BE2C (cell line): ENCODE measurements at places on chromosomes 4 and X.

DNA sequence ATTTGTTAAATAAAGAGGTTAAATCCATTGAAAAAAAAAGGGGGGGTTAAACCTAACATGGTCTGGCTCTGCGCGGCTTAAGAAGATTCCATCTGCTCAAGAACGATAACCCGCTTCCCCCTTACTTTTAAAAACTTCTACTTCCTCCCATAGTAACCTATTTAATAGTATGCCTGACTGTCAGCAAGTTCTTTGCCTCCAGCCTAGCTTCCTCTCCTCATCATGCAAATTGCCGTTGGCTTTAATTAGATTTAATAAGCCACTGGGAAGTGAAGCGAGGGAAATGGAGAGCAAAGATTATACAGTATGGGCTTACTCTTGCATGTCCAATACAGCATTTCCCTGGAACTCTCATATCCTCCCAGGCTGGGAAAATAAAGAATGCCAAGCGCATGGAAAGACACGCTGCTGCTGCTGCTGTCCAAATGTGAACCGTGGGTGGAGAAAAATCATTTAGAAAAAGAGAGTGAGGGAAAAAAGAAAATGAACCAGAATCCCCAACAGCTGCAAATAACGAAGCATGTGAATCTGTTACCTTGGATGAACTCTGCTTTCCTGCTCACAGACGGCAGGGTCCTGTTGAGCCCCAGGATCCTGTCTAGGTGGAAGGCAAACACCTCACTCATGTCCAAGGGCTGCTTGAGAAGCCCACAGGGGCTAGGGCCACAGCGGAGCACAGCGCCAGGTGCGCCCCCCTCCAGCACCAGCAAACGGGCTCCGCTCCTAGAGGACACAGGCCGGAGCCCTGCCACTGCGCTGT is 2.7 kb downstream of the GASK1B start:
- peak; percentile 7 for DNase-seq

- DNase-seq = peak; percentile 40
These were observed 14.1 kb downstream of the GRK4 start for GRCh38 chr4:2977211-2978088.

DNA sequence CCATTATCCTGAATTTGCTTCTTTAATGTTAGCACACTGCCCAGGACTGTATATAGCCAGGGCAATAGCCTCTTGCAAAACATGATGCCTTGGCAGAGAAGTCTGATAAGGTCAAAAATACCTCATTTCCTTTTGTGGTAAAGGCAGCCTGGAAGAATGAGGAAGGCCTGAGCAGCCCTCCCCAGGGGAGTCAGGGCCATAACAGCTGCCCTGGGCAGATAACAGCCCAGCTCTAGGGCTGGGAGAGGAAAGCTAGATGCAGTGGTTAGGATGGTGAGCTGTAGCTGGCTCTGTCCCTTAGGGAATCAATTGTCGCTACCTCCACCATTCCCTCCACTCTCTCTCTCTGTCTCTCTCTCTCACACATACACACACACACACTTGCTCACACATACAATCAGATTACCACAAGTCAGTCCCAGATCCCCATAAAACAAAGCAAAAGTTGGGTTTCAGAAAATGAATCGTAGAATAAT is 29.2 kb downstream of the EFHC2 start:
- peak; percentile 82 for DNase-seq

GRCh38 chr4:60790608-60791007 is 409.5 kb upstream of the ADGRL3 start:
- no peak for DNase-seq

GRCh38 chr4:38162240-38162784 is 202.1 kb downstream of the PTTG2 start:
- DNase-seq = no peak

GRCh38 chr4:72312032-72312650 is 256.9 kb downstream of the ADAMTS3 start:
- DNase-seq = peak; percentile 40

DNA sequence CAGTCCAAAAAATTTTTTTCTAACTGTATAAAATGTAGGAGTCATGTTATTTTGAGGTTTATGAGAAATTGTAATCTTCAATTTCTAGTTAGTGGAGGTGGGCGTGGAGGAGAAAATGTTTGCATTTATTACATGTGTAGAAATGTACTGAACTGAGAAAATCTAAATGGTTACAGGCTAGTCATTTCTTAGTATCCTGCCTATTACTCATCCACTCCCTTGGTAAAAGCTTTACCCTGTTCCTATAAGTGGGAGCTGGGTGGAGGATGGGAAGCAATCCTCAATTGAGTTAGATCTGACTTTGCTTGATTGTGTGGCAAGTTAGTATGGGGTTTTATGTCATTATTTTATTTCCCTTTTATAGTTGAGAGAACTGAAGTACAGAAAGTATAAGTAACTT is 73.8 kb downstream of the POLA1 start:
- no peak for DNase-seq

GRCh38 chr4:168587411-168588125 is 90.7 kb downstream of the PALLD start:
- no peak for DNase-seq

GRCh38 chr4:92303621-92304027 is at the start of gene GRID2:
Gene GRID2, plus strand, starts transcription at chr4:92303966.
- peak; percentile 8 for DNase-seq

DNA sequence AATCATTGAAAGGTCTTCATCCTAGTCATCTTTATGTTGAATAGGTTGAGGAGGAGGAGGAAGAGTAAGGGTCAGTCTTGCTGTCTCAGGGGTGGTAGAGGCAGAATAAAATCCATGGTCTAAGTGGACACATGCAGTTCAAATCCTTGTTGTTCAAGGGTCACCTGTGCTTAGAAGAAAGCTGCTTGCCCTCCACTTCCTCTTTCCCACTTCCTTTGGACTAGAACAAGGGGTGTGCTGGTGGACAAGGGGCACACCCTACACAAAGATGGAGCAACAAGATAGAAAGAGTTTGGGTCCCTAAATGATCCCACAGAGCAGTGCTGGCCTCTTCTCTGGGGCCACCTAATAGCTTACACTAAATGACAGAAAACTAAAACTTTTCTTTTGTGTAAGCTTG is 47.9 kb downstream of the HSD17B13 start:
- DNase-seq = no peak

- DNase-seq = no peak
These were observed 53.0 kb downstream of the C4orf50 start for GRCh38 chr4:5965225-5965624.

DNA sequence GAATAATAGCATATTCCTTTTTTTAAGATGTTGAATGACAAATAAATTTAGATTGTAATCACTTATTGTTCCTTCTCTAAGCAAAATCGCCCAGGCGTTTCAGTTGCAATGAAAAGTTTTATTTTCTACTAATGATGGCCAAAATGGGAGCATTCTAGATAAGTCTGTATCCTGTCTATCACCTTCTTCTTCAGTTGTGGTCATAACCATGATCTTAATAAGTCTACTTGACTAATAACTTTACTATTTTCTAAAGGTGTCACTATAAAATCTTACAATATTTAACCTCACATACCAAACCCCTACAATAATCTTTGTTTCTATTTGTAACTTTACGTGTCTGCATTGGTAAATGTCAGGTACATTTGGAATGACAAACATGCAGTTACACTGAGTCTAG is 723.7 kb upstream of the MAGEB2 start:
- DNase-seq = no peak

DNA sequence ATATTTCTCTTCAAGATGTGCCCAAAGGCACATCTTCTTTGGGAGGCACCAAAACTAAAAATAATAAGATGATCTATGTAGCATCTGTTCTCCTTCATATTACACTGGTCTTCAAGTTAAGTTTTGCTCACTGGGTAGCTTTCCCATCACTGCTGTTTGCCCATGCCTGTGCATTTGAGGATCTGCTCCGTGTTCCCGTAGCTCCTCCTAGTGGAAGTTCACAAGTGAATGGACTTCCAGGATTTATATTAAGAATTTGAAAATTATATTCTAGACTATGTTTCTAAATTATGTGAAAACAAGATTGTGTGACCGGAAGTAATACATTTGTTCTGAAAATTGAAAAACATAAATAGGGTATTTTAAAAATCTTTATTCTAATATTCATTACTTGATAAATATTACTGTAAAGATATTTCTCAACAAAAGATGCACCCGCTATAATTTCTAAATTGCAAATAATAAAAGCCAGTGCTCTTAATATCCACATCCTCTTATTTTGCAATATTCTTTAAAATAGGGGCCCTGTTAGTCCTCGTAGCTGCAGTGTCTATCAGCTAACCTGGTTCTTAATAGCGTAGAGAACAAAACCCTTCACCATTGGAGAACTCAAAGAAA is 147.7 kb downstream of the RBM46 start:
- DNase-seq = peak; percentile 52

GRCh38 chr4:118758293-118758692 is 73.1 kb downstream of the METTL14 start:
- DNase-seq = no peak

DNA sequence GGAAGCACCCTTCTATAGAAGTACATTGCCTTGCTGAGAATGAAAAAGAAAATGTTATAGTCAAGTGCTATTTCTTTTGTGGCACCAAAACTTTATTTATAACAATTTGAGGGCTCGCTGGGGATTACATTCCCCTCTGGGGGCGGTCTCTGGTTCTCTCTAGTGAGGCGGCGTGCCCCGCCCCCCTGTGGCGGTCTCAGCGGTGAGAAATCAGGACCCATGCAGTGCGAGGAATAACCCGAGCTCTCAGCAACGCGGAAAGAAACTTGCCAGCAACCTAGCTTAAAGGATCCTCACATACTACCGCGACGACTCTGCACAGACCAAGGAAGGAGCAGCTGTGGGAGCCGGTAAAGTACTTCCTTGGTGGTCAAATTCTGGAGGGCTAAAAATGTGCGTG is 83.4 kb upstream of the SHISA3 start:
- no peak for DNase-seq

DNA sequence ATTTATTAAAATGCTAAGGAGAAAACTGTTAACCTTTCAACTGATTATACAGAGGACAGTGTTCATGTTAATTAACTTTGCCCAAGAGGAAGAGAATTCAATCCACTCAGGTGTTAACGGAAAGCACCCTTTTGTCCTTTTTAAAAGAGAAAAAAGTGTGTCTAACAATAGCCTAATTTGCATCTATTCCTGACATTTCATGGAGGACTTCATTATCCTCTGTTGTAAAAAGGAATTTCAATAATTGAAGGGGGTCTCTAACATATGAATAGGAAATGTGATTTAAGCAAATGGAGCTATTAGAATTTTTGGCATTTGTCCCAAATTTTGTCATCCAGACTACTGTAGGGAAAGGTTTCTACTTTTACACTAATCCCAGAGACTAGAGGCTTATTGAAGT is 44.6 kb upstream of the GC start:
- no peak for DNase-seq

DNA sequence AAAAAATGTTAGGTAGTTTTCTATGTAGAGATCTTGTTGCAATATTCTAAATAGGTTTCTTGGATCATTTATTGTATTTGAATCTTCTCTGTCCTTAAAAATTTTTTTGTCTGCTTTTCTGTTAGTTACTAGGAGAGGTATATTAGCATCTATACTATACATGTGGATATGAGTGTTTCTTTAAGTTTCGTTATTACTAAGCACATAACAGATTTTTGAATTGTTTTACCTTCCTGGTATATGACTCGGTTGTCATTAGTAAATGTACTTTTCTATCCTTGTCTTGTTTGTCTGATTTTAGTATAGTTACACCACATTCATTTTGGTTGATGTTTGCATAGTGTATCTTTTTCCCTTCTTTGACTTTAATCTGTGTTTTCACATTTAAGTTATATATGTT is 20.2 kb downstream of the PYURF start:
- DNase-seq = no peak

DNA sequence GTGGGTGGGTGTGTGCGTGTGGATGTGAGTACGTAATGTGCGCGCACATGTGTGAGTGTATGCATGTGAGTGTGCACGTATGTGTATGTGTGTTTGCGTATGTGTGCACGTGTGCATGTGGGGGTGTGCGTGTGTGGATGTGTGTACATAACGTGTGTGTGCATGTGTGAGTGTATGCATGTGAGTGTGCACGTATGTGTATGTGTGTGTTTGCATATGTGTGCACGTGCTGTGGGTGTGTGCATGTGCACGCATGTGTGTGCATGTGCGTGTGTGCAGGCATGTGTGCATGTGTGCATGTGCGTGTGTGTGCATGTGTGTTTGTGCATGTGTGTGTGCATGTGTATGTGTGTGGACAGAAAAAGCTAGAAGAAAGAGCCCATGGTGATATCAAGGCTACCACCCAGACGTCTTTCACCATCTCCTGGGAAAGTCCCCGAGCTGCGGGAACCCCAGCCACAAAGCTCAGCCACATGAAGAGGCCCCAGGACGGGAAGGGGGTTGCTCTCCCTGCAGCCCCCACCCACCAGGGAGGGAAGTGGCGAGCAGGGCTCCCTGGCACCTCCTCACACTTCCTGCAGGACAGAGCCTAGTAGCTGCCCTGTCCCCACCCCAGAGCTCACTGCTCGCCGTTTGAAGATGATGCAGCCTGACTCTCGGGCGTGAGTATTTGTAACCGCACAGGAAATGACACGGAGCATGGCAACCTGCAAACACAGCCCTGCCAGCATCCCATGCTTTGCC is 108.3 kb downstream of the DCTD start:
- DNase-seq = no peak

GRCh38 chrX:96861218-96861617 is 22.5 kb upstream of the RPA4 start:
- DNase-seq = no peak

DNA sequence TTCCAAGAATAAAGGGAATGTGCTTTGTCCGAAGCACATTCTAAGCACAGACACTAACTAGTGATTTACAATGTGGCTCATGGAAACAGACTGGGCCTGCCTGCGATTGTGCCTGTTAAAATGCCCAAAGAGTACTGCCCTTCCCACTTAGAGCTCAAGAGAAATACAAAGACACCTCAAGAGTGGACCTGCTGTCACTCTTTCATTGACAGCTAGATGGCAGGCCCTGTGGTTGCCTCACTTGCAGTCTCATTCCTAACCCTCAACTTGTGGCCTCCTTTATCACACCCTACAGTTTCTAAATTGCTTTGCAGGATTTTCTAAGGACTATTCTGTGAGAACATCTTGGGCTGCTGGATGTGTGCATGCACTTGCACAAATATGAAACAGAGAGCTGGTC is 331.0 kb upstream of the EMCN start:
- no peak for DNase-seq

GRCh38 chr4:19925516-19925915 is 326.2 kb upstream of the SLIT2 start:
- no peak for DNase-seq

DNA sequence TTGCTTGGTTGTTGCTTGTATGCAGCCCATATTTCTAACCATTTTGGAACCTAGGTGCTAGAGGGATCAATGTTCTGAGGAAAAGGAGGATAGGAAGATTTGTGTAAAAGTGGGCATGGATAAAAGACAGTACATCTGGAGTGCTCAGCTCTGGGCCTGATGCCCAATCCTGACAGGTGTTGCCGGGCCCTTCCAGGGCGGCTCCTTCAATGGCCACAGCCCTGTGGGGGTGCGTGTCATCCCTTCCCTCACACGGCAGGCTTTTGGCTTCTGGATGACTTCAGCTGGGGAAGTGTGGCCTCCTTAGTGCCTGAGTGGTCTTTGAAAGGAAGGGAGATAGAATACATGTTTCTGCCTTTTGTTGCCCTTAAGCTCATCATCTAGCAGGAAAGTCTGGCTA is 47.2 kb downstream of the NELFA start:
- DNase-seq = no peak
